ENCODE measurements at places on chromosomes 13 and 19.

GRCh38 chr19:45161738-45162607, 1.2 kb upstream of the NKPD1 start:
- peak; percentile 82 for DNase-seq

- DNase-seq, result no peak
Observed at GRCh38 chr13:24716011-24716410, 35.8 kb downstream of the ATP12A start.

DNA sequence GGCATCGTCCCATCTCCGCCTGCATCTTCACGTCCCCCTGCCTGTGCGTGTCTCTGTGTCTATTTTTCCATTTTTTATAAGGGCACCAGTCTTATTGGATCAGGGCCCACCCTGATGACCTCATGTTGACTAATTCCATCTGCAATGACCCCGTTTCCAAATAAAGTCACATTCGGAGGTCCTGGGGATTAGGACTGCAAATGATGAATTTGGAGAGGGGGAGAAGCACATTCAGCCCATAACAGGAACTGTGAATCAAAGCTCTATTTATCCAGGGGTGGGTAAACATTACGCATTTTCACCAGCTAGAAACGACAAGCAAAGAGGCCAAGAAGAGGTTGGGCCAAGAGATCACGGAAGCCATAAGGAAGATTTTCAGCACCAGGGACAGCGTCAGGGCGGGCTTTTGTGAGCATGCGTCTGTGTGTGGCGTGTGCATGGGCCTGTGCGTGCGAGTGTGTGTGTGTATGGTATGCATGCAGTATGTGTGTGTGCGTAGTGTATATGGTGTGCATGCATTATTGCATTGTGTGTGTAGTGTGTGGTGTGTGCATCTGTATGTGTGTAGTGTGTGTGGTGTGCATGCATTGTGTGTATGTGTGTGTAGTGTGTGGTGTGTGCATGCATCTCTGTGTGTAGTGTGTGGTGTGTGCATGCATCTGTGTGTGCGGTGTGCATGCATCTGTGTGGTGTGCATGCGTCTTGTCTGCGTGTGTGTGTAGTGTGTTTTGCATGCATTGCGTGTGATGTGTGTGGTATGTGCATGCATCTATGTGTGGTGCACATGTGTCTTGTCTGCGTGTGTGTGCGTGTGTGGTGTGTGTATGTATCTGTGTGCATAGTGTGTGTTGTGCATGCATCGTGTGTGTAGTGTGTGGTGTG, 19.6 kb downstream of the CELF5 start:
- DNase-seq, result no peak

- no peak for DNase-seq
Observed at GRCh38 chr19:2113439-2114211, 16.9 kb downstream of the IZUMO4 start.

- DNase-seq, result peak; percentile 48
Observed at GRCh38 chr19:12834566-12834943, at the start of gene RTBDN. RTBDN (minus strand) TSS chr19:12834579; CDS start chr19:12829979, 4,600 bp downstream.

- no peak for DNase-seq
Observed at GRCh38 chr19:23867895-23868294, 46.8 kb upstream of the ZNF726 start.

DNA sequence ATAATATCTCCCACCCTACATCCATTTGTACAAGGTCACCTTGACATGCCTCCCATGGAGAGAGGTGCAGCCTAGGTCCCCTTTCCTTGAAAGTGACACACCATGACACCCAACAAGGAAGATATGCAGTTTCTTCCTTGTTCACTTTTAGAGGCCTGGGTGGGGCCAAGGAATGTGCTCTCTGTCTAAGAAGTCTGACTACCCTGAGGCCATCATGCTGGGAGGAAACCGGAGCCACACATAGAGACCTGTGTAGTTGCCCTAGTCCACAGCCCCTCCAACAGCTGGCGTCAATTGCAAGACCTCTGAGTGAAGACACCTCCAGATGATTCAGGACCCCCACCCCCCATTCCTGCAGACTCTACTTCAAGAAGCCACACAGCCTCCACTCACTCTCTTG, 11.0 kb downstream of the SYDE1 start:
- DNase-seq, result no peak

GRCh38 chr19:39328046-39328705, 7.5 kb upstream of the LRFN1 start:
- DNase-seq, result peak; percentile 96

GRCh38 chr19:10975374-10976130, 14.7 kb downstream of the SMARCA4 start:
- DNase-seq, result no peak

DNA sequence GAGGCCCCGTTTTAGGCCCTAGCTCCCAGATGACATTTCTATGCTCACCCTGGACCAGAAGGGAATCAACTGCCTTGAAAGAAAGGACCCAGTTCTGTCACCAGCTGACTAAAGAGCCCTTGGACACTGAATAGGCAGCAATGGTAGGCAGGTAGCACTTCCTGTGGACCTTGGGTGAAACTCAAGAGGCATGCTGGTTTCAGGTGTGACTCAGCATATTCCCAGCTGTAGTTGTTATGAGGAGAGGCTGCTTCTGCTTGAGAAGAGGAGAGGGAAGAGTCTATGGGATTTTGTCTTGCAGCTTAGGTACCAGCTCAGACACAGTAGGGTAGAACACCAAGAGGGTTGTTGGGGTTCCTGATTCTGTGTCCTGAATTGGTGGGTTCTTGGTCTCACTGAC, 37.9 kb upstream of the HTR2A start:
- DNase-seq, result no peak

GRCh38 chr13:112244495-112245177, 131.5 kb upstream of the SPACA7 start:
- no peak for DNase-seq

DNA sequence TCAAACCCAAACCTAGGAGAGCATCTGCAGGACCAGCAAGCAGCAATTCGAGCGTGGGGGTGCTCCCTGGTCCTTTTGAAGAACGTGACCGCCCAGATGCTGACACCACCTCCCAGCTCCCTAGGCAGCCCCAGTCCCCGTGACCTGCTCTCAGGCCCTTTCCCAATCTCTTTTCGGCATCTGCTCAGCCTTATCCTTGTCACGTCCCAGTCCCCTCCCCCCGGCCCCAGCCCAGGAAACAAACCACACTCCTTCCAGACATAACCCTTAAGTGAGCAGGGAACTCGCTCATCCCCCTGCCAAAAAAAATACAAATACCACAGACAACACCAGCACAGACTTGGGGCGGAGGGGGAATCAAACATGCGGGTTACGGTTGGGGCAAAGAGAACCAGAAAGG, 3.3 kb downstream of the MLLT1 start:
- no peak for DNase-seq

GRCh38 chr19:664913-665443, 2.0 kb upstream of the RNF126 start:
- DNase-seq, result peak; percentile 96

GRCh38 chr13:110354715-110355473, 47.8 kb downstream of the COL4A2 start:
- DNase-seq, result no peak

GRCh38 chr19:5623397-5624017, 624 bp downstream of the SAFB start:
- peak; percentile 32 for DNase-seq

DNA sequence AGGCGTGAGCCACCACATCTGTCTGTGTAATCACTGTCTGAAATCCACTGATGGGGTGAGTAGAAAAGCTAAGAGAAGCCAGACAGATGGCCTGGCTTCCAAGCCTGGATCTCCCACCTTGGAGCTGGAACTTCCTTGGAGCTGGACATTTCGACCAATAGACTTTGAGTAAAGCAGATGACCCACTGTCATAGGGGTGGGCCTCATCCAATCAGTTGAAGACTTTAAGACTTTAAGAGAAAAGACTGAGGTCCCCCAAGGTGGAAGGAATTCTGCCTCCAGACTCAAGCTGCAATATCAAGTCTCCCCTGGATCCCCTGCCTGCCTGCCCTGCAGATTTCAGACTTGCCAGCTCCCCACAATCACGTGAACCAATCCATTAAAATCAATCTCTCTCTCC, 20.7 kb downstream of the VSTM1 start:
- DNase-seq, result no peak

- DNase-seq, result no peak
Observed at GRCh38 chr13:29474991-29475390, 120.5 kb downstream of the SLC7A1 start.

GRCh38 chr13:23660249-23660648, 90.0 kb downstream of the TNFRSF19 start:
- DNase-seq, result no peak

DNA sequence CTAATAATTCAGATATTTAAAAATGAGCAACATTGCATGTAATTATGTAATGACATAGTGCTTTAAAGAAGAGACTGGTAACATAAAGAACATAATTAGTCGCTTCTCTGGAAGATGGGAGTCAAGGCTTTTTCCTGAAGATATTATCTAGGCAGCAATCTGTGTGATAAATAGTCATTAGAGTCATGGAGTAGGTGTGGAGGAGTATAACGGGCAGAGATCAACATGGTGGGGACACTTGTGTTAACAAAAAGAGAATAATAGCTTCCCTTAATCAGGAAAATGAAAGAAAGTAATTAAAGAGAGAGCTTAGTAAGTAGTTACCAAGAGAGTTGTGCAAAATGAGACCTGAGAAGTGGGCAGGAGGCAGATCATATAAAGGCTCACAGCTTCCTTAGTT, 1417.1 kb upstream of the ATXN8OS start:
- DNase-seq, result no peak

DNA sequence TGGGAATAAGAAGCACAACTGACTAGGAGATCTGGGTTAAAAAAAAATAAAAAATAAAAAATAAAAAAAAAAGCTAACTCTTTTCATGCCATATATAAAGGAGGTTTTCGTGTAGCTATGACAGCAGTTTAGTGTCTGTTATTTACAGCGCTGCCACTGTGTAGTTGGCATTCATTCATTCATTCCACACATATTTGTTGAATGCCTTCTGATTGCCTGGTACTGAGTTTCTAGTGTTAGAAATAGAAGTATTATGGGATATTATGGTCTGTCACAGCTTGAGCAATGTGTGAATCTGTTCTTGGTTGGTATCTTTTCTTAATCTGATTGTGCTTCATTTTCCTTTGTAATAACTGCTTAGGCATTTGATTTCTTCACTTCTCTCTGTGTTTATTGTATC, 237.4 kb downstream of the NBEA start:
- no peak for DNase-seq

DNA sequence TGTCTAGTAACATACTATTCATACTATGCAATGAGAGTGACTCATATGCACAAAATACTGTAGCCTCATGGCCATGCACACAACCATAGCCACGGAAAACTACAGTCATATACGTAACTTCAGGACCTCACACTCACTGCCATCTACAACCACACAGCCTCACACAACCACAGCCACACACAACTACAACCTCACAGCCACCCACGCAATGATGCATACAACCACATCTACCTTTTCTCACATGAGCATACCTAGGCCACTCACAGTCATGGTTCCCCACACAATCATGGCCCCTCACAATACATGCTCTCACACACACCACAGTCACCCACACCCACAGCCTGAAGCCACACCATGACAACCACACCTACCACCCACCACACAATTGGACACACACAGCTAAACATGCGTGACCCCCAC, 8.7 kb upstream of the TNFSF14 start:
- no peak for DNase-seq

DNA sequence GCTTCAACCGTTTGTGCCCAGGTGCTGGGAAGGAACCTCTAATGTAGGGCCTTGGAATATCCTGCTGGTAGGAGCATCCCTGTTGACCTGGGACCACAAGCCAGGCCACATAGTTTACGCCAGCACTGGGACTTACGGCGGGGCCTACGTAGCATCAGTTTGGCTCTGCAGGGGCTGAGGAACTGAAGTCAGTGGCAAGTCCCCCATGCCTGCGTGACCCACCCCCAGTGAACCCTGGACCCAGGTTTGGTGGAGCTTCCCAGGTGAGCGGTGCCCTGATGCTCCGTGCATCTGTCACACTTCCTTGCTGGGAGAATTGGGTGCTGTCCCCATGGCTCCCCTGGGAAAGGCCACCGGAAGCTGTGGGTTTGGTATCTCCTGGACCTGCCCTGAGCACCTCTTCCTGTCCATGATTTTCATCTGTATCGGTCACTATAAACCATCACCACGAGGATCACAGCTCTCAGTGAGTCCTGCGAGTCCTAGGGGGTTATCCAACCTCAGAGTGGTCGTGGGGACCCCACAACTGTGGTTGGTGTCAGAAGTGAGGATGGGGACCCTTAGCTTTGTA, 9.9 kb downstream of the SIGLEC11 start:
- no peak for DNase-seq

- DNase-seq, result no peak
Observed at GRCh38 chr13:24124789-24125476, 35.6 kb upstream of the SPATA13 start.

DNA sequence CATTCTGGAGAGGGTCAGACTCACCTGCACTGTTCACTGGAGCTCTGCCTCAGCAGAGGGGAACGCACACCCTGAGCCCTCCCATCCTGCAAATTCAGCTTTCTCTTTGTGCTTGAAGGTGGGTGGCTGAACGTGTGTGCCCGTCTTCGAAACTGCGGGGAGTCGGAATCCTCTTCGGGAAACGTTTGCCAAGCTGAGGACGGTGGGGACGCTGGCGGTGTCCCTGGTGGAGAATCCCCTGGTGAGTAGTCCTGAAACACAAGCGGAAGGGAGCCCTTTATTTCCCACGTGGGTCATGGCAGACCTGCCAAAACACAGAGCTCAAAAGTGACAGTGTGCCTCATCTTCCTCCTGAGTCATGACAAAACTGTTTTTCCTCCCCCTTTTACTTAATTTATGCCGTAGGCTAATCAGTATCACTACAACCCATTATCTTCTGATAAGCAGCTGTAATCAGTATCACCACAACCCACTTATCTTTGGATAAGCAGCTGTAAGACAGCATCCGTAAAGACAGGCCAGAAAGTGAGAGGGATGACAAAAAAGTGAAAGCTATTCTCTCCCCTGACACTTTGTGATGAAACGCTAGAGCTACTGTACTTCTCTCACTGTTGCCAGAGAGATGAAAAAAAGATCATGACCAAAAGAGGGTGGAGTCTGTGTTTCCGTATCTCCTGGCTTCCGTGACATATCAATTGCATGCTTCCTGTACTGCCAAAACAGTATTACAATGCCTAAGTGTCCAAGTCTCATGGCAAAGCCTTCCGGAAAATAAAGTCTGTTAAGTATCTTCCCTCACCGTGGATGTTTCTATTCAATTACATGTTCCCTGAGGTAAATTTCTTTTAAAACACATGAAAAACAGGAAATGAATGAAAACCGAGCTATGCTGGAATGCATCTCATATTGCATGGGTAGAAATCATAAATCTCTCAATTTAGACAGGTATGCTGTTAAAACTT, 155.5 kb downstream of the TBC1D4 start:
- no peak for DNase-seq

DNA sequence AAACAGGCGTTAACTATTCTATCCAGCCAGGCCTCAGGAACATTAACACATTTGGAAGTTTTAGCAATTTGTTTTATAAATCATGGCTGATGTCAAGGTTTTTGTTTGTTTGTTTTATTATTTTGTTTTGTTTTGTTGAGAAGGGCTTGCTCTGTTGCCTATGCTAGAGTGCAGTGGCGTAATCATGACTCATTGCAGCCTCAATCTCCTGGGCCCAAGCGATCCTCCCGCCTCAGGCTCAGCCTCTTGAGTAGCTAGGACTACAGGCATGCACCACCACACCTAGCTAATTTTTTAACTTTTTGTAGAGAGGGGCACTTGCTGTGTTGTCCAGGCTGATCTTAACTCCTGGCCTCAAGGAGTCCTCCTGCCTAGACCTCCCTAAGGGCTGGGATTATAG, 28.3 kb downstream of the NUP58 start:
- no peak for DNase-seq

- DNase-seq, result no peak
Observed at GRCh38 chr19:46211201-46211881, 18.2 kb upstream of the IGFL1 start.

Measured in glutamatergic neuron (in vitro differentiated cells).